ENCODE measurements at places on chromosomes 5 and 9. TPM values are rescaled to one million over a fixed set of nuclear protein-coding genes. Genes with fewer than 3 reads are reported as not detected.

Gene IER5L
- total RNA-seq: 6.7 TPM

DNA sequence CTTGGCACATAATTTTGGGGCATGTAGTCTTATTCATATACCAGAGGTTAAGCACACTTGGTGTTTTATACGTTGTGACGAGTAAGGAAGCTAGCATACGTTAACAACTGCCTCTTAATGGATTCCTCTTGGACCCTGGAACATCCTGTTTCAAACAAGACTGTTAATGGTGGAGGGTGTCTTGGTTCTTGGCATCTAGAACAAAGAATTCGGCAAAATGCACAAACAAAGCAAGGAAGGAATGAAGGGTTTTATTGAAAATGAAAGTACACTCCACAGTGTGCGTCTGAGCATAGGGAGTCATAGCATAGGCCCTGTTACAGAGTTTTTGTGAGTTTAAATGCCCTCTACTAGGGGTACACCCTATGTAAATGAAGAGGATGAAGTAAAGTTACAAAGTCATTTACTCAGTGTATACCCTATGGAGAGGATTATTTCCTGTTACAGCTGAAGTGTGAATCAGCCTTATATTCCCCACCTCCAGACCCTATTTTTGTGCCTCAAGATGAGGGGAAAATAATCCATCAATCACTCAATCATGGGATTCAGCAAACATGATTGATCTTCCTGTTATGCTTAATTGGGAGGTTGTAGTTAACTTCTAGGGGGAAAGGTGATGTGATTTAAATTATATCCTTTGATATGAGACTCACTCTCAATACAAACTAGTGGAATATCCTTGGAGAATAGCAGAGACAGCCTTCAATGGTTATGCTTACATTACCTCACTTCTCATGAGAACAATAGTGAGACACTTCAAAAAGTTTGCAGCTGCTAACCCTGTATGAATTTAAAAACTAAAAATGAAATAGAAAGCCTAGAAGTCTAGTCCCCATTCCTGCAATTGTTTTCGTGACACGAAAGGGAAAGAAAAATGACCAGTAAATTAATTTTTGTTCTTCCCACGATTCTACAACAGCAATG lies 84.9 kb upstream of the MYO10 start:
- H3K27ac ChIP-seq: peak overlapping the region; percentile 74
- no peaks in the 10 kb centered on the region for H3K27me3 ChIP-seq
- H3K36me3 ChIP-seq: no peaks in the 10 kb centered on the region
- H3K4me1 ChIP-seq: peaks cover 53% of the 10 kb centered on the region

Gene DMGDH
- not detected for total RNA-seq

Gene PFN3
- total RNA-seq: not detected

DNA sequence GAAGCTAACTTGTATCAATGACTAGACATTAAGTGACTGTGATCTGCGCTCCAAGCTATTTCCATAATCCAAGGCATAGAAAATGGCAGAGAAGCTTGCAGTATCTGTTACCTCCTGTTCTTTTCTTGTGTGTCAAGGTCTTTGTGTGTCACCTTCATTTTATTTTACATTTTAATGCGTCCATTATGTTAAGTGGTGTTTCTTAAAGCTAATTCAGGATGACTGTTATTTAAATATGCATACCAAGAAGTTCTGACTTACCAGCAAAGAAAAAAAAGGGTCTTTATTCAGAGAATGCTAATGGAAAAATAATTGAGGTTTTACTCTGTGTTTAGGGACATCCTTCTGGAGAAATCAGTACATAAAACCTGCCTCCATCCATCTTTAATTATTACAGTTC lies 52.3 kb downstream of the STK32A start:
- H3K4me3 ChIP-seq: no peak overlapping the region
- H3K27ac ChIP-seq: no peak overlapping the region
- H3K27me3 ChIP-seq: no peaks in the 10 kb centered on the region

DNA sequence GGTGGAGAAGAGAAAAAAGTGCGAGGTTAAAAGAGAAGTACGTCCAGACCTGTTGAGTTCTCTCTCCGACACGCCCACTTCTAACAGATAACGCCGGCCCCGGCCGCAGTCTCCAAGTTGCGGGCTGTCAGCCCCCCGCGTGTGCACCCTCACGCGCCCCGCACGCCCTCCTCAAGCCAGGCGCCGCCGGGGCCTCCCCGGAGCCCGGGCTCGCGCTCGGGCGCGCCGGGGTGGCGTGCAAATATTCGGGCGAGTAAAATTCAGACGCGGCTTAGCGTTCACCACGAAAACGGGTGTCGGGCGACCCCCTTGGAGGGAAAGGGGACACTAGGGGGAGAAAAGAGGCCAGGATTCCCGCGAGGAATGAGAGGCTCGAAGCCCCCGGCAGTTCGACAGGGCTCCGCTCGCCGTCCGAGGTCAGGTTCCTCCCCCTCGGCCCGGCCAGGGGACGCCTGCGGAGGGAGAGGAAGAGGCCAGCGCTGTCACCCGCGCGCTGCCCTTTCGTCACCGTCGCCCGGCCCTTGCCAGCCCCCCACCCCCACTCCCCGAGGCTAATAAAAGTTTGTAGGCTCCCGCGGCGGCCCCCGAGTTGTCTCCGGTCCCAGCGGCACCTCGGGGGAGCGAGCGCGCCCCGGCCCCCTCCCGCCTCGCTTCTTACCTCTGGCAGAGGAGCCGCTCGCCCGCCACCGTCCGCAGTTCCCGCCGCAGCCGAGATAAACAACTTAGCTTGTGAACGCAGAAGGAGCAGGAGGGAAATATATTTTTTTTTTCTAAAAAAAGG lies 743 bp downstream of the NR3C1 start:
- no peaks in the 10 kb centered on the region for H3K27me3 ChIP-seq
- H3K4me3 ChIP-seq: peak overlapping the region; percentile 87
- peak; percentile 71 for DNase-seq
- H3K4me1 ChIP-seq: peaks cover 48% of the 10 kb centered on the region
- peaks cover 59% of the 10 kb centered on the region for H3K36me3 ChIP-seq

GRCh38 chr9:86458191-86458855 lies 104.1 kb upstream of the TUT7 start:
- DNase-seq: no peak
- H3K27me3 ChIP-seq: no peaks in the 10 kb centered on the region
- no peaks in the 10 kb centered on the region for H3K36me3 ChIP-seq
- H3K27ac ChIP-seq: no peak overlapping the region

- DNase-seq: no peak
- H3K4me3 ChIP-seq: no peak overlapping the region
- H3K27ac ChIP-seq: no peak overlapping the region
- no peaks in the 10 kb centered on the region for H3K27me3 ChIP-seq
- H3K36me3 ChIP-seq: no peaks in the 10 kb centered on the region
Observed at GRCh38 chr5:167582283-167582682, 709.2 kb upstream of the WWC1 start.

Gene CCL27
- total RNA-seq: not detected

DNA sequence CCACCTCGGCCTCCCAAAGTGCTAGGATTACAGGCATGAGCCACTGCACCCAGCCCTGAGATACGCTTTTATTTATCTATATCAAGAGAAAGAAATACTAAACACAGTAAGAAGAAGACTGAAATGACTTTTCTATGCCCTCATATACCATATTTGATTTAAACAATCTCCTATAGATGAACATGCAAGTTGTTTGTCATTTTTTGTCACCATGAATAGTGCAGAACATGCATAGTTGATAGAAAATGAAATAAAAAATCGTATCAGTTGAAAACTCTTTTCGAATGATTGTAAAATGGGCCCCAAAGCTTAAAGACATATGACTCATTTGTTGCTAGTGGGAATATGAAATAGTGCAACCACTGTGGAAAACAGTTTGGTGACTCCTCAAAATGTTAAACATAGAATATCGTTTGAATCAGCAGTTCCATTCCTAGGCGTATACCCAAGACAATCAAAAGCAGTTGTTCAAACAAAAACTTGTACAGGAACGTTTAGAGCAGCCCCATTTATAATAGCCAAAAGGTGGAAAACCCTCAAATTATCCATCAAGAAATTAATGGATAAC lies 61.4 kb upstream of the ANKH start:
- H3K4me1 ChIP-seq: no peaks in the 10 kb centered on the region
- no peak overlapping the region for H3K27ac ChIP-seq
- no peak for DNase-seq
- no peaks in the 10 kb centered on the region for H3K27me3 ChIP-seq
- no peak overlapping the region for H3K4me3 ChIP-seq

GRCh38 chr5:33415811-33416354 lies 24.9 kb upstream of the TARS1 start:
- no peak for DNase-seq
- H3K27me3 ChIP-seq: no peaks in the 10 kb centered on the region
- no peaks in the 10 kb centered on the region for H3K36me3 ChIP-seq
- no peak overlapping the region for H3K4me3 ChIP-seq

Gene SMIM3
- total RNA-seq: 9.7 TPM

Gene PAPPA
- 5.3 TPM for total RNA-seq

- peaks cover 65% of the 10 kb centered on the region for H3K4me1 ChIP-seq
- H3K4me3 ChIP-seq: no peak overlapping the region
- H3K27ac ChIP-seq: no peak overlapping the region
- H3K36me3 ChIP-seq: peaks cover 56% of the 10 kb centered on the region
- DNase-seq: peak; percentile 78
- H3K27me3 ChIP-seq: no peaks in the 10 kb centered on the region
Observed at GRCh38 chr5:151660616-151661495, 25.9 kb downstream of the SPARC start.

Gene LCN10
- not detected for total RNA-seq

Gene LMAN2
- 397 TPM for total RNA-seq

Gene WHRN
- 0.50 TPM for total RNA-seq

DNA sequence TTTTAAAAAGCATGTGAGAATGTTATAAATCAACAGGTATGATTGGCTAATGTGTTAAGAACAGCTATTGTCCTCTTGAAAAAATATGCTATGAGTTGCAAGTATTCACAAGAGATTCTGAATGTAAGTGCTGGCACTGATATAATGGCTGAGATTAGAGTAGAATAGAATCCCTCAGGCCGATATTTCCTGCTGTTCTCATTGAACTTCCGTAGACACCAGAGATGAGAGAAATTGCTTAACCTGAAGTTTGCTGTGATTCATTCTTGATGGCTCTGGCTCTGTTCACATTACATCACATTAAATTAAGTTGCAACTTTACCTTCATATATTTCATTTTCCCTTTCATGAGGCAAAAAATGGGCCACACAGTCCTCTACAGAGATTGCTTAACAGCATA lies 114.5 kb downstream of the BAAT start:
- no peak overlapping the region for H3K4me3 ChIP-seq
- no peak overlapping the region for H3K27ac ChIP-seq
- DNase-seq: no peak
- H3K27me3 ChIP-seq: no peaks in the 10 kb centered on the region

- DNase-seq: peak; percentile 89
- H3K36me3 ChIP-seq: peaks cover 22% of the 10 kb centered on the region
Observed at GRCh38 chr9:129495620-129496472, 125.1 kb downstream of the C9orf50 start.

Gene GPR151
- total RNA-seq: not detected

DNA sequence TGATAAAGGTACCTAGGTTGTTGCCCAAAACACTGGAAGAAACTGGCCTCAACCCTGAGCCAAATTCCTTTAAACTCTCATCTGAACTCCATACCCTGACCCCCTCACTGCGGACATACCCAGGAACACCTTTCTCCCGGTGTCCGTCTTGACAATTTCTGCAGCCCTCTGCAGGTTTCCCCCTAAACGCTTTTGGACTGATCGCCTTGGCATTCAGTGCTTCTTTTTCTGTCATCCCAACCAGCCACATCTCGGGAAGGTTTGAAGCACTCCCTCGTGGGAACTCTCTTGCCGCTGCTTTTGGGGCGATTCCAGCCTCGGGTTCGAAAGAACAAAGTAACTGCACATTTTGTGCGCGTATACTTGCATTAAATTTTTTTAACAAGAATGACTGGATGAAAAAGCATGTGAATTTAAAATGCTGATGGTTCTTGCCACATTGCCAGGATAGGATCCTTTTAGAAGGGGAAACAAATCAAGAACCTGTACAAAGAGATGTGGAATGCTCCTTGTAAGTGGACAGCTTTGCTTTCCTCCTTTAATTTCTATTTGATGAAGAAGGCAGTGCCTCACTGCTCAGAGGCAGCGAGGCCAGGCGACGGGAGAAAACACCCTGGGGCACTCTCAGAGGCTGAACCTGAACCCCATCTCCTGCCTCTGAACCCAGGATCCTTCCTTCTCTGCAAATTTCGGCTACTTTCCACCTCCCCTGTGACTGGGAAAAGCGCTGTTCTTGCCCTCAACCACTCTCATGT lies 615 bp downstream of the PSMD5 start:
- no peaks in the 10 kb centered on the region for H3K27me3 ChIP-seq
- peak overlapping the region; percentile 44 for H3K27ac ChIP-seq
- peak overlapping the region; percentile 71 for H3K4me3 ChIP-seq
- no peak for DNase-seq
- H3K36me3 ChIP-seq: peaks cover 30% of the 10 kb centered on the region

Gene NPDC1
- not detected for total RNA-seq

GRCh38 chr5:16726538-16726946 lies 109.7 kb upstream of the RETREG1 start:
- no peak overlapping the region for H3K27ac ChIP-seq
- H3K4me3 ChIP-seq: no peak overlapping the region
- H3K27me3 ChIP-seq: no peaks in the 10 kb centered on the region
- peaks cover 13% of the 10 kb centered on the region for H3K36me3 ChIP-seq
- DNase-seq: peak; percentile 31

DNA sequence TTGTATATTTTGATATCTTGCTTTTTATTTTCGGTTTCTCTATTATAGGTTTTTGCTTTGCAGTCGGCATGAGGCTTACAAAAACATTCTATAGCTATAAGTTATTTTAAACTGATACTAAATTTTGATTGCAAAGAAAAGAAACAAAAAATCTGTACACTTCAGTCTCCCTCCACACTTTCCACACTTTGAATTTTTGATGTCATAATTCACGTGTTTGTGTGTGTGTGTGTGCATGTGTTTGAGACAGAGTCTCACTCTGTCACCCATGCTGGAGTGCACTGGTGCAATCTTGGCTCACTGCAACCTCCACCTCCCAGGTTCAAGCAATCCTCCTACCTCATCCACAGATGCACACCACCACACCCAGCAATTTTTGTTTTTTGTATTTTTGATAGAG lies 124.9 kb downstream of the MRPS30 start:
- H3K4me1 ChIP-seq: no peaks in the 10 kb centered on the region
- no peaks in the 10 kb centered on the region for H3K27me3 ChIP-seq
- no peaks in the 10 kb centered on the region for H3K36me3 ChIP-seq
- DNase-seq: no peak
- no peak overlapping the region for H3K27ac ChIP-seq
- H3K4me3 ChIP-seq: no peak overlapping the region

DNA sequence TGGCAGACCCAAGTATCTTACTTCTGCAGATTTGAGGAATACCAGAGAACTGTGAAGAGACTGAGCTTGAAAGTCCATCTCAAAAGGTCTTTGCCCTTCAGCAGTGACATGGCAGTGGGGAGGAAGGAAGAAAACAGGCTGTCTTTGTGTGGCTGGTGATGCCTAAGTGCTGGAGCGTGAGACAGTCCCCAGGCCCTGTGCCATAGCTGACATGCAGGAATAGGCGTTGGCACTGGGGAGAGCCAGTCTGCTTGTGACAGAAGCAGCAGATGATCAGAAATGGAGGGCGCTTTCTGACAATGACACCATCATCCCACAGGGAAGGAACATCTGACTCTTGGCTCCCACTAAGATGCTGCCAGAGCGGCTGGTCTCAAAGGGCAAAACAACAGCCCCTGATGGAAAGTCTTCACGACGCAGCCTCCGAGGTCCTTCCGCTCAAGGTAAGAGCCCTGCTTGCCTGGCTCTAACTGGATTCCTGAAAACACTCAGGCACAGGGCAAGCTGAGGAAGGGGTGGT lies 15.5 kb upstream of the GLRX start:
- peaks cover 28% of the 10 kb centered on the region for H3K4me1 ChIP-seq
- H3K36me3 ChIP-seq: no peaks in the 10 kb centered on the region
- H3K27ac ChIP-seq: no peak overlapping the region
- no peak for DNase-seq
- no peak overlapping the region for H3K4me3 ChIP-seq
